ENCODE measurements at places on chromosomes 3 and 15.

DNA sequence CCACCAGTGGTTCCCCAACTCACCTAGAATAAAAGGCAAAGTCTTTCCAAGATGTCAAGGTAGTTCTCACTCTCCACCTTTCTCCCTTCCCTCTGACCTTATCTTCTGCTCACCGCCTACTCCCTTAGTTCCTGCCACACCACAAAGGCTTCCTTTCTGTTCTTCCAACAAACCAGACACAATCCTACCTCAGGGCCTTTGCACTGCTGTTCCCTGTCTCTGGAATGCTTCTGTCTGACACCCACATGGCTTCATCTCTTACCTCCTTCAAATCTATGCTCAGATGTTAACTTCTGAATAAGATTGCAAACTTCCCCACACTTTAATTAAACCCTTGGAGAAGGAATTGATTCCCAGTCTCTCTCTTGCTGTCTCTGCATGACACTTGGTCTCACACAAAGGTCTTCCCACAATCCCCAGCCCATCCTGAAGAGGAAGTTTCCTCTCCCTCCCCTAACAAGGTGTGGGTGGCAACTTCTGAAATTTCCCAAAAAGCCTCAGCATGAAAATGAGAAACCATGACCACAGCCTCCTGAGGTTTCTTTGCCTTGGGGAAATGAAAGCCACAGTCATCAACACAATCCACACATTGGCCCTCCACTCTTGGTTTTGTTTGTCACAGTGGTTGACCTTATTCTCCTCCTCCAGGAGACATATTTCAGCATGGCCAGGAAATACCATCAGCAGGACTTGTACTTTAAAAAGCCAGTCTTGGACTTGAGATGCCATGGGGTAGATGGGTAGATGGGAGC is 3.0 kb upstream of the RYK start:
- DNase-seq, result no peak

- peak; percentile 73 for DNase-seq
These were observed 87.4 kb downstream of the NFKBIZ start for GRCh38 chr3:101936419-101937356.

DNA sequence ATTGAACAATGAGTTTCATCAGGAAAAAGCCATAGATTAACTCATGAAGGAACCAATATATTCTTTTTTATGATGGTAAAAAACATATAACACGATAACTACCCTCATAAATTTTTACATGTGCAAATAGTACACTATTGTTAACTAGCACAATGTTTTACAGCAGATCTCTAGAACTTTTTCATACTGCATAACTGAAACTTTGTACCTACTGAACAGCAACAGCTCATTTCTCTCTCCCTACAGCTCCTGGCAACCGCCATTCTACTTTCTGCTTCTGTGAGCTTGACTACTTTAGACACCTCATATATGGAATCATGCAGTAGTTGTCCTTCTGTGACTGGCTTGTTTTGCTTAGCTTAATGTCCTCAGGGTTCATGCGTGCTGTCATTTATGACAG is 235.4 kb downstream of the NFKBIZ start:
- DNase-seq, result no peak

DNA sequence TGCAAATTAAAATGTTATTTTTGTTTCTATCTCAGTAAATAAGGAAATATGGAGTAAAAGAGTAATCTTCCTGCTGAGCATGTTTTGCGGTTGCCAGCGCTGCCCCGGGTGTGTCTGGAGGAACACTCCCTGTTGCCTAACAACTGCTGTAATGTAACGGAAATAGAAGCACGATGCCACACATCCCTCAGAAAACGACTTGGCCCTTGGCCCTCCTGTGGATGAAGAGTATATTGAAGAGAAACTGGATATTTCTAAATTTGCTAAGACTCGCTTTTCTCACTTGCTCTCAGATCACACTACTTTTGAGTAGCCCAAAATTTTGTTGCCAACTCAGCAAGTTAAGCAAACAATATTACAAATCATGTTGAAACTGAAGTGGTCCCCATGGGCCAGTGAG is 18.9 kb downstream of the CX3CR1 start:
- DNase-seq, result peak; percentile 24

DNA sequence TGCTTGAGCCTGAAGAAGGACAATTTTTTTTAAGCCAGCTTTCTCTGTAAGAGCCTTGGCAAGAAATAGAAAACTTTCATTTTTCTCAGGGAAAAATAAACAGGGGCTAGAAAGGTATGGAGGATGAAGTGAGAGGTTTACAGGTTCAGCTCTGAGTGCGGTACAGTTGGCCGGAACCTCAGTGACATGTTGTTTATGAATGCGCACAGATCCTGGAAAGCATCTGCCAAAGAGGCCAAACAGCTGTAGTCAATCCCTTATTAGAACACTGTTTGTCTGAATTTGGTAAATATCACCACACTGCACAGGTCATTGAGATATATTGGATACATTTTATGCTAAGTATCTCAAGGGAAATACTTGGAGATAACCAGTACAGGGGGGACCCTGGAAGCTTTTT is 561.8 kb upstream of the MDFIC2 start:
- DNase-seq, result no peak

DNA sequence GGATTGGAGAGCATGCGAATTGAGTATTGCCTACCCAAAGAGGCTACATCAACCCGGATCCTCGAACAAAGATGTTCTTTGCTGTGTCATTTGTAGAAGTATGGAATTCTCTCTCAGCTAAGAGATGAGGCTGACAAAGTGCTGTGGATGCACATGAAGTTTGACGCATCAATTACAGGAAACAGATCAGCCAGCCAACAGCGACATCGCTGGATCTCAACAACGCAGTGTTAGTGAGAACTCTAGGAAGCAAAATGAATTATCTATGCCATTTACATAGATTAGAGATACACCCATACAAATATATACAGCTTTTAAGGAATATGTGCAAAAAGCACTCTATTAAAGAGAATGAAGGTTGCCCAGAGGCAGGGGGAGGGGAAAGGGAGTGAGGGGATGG is 160.6 kb upstream of the RGMA start:
- no peak for DNase-seq

- DNase-seq, result no peak
These were observed 55.5 kb upstream of the SMAD3 start for GRCh38 chr15:67009576-67010569.

- DNase-seq, result no peak
These were observed 23.6 kb upstream of the KLF13 start for GRCh38 chr15:31302778-31303725.

DNA sequence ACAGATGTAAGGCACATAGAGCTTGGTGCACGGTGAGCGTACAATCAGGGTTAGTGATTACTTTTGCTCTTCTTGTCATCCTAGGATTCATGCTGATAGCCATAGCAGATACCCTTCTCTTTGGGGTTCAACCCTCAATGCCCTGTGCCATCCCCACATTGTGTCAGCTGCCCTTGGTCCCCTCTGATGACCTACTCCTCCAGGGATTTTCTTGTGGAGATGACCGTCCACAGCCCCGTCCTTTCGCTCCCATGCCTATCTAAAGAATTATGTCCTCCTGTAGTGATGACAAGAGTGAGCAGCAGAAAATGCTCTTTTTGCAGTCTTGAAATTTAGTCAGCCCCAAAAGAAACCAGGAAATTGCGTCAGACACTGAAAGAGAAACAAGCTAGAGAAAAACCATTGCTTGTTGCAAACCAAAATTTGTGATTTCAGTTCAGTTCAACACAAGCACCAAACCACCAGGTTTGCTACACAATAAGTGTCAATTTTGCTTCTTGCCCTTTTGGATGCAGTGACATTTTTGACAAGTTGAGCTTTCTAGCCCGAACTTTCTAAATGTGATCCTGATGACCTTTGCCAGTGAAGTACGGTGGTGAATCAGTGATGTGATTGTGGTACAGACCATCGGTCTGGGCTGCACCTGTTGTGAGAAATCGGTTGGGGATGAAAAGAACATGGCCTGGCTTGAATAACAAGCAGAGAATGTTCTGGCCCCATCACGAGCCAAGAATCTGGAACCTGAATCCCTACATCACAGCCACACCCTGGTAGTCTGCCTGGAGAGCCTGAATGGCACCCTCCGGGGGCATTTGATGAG is 41.3 kb downstream of the CMTM7 start:
- DNase-seq, result no peak

All from amniotic stem cell (primary cell).